ENCODE measurements at places on chromosomes 5 and 9.

- DNase-seq: peak; percentile 4
These were observed 208.6 kb downstream of the EPB41L4A start for GRCh38 chr5:112210430-112211005.

- no peak for DNase-seq
These were observed 72.3 kb downstream of the SLCO4C1 start for GRCh38 chr5:102223542-102224477.

DNA sequence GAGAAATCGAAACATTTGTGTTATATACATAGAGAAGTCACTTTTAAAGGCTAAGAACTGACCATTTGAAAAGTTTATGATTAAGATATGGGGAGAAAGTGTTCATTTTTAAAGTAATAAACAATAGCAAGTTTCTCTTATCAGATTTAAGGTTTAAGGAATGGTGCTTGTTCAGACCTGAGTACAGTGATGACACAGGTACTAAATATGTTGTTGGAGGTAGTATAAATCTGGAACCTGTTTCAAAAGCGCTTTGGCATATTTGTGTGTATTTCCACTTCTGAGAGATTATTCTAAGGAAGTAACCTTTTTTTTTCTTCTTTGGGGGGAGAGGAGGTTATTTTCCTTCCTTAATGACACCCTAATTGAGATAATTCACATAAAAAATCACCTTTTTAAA is 18.4 kb downstream of the CDC42SE2 start:
- no peak for DNase-seq

GRCh38 chr5:91007780-91008402 is 375.2 kb downstream of the ARRDC3 start:
- DNase-seq: no peak

GRCh38 chr5:133933169-133933509 is 35.3 kb downstream of the C5orf15 start:
- no peak for DNase-seq

DNA sequence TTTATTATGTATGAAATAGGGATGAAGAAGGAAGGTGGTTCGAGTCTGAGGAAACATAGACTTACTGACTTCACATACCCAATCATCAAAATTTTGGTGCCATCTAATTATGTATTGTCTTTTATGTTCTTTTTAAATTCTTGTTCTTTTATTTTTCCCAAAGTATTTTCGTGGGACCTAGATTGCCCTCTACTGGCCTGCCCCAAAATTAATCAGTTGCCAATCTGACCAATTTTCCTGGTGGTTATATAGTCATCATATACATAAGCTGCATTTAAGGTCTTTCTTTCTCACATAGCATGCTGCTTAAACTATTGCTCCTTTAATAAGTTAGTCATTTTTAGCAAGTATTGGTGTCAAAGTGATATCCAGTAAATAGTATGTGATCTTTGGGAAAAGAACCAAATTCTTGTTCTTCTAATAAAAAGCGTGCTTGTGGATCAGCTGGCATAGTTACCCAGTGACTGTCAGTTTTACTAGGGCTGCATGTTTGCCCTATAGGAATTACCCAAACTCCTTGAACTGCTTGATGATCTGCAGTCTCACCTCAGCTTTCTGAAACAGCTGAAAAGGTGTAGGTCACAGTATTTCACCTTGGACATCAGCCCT is 223.5 kb downstream of the SH3GL2 start:
- DNase-seq: no peak

- DNase-seq: no peak
These were observed 1.2 kb downstream of the SRFBP1 start for GRCh38 chr5:121962958-121963357.

GRCh38 chr9:25481372-25481771 is 196.9 kb downstream of the TUSC1 start:
- no peak for DNase-seq

- DNase-seq: no peak
These were observed 28.8 kb downstream of the SLC46A2 start for GRCh38 chr9:112861638-112862555.

GRCh38 chr5:176742246-176743105 is 67.9 kb upstream of the UNC5A start:
- no peak for DNase-seq

- DNase-seq: no peak
These were observed 11.0 kb downstream of the SPATA9 start for GRCh38 chr5:95671826-95672225.

GRCh38 chr5:63963926-63964325 is 1.7 kb upstream of the HTR1A start:
- no peak for DNase-seq

- no peak for DNase-seq
These were observed 5.5 kb upstream of the MATR3 start for GRCh38 chr5:139287890-139288635.

DNA sequence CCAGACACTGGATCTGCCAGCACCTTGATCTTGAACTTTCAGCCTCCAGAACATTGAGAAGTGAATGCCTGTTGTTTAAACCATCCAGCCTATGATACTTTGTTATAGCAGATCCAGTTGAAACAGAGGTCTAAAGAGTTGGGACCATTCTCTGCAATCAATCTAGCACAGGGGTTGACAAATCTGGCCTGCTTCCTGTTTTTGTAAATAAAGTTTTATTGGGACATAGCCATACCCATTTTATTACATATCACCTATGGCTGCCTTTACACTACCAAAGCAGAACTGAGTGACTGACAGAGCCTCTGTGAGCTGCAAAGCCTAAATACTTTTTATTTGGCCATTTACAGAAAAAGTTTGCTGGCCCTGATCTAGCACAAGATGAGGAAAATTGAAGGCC is 62.0 kb downstream of the BARX1 start:
- no peak for DNase-seq

GRCh38 chr9:109311286-109311685 is 9.6 kb downstream of the EPB41L4B start:
- DNase-seq: no peak

GRCh38 chr5:41399839-41400238 is 110.6 kb downstream of the PLCXD3 start:
- no peak for DNase-seq

DNA sequence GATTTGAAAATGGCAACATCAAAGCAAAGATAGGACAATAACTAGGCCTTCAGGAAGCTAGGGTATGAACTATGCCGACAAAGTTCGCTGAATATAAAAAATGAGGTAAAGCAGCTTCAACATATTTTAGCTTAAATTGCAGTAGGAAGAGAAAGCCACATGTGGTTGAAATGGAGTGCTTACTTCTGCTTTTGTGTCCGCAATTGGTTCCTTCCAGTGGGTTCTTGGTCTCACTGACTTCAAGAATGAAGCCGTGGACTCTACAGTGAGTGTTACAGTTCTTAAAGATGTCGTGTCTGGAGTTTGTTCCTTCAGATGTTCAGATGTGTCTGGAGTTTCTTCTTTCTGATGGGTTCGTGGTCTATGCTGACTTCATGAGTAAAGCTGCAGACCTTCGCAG is 95.2 kb downstream of the APTX start:
- DNase-seq: no peak

DNA sequence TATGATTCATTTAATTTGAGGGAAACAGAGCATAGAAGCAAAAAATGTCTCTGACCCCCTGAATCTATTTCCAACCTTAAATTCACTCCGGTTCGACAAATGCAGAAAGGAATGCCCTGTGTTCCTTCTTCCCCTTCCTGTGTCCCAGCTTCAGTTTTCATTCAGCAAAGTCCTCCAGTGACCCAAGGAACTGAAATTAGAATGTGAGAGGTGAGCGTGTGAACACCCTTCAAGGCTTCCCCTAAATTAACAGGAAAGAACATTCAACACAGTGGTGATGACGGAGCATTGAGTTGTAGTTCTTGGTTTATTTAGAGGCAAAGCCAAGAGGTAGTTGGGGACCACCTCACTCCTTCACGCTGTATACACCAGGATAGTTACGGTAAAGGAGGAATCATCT is 97.6 kb upstream of the CTSL start:
- no peak for DNase-seq

DNA sequence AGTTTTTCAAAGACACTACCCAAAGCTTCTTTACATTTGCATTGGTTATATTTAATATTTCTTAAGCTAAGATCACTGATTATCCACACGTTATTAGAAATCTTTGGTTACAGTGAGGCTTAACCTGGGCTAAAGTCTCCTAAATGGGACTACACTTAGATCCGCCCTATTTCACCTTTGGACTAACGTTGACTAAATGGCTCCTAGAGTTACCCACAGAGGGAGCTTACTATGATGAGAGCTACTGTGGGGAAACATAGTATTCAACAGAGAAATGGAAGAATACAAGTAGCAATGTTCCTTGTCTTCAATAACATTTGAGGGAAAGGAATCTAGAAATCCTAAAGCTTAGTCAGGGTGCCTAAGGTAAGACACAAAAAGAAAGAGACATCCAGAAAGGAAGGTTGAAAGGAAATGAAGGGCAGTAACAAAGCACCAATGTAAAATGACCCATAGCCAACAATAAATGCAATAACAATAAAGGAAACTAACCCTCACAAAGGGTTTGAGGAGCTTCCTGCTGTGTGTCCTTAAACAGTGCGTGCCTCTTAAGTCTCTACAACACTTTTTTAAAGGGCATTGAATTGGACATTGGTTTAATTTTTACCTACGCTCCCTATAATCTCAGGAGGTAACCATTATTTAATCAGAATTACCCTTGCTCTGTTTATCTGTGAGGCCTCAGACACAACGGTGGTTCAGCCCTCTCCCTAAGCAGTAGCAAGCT is 217.1 kb downstream of the PJA2 start:
- DNase-seq: no peak

DNA sequence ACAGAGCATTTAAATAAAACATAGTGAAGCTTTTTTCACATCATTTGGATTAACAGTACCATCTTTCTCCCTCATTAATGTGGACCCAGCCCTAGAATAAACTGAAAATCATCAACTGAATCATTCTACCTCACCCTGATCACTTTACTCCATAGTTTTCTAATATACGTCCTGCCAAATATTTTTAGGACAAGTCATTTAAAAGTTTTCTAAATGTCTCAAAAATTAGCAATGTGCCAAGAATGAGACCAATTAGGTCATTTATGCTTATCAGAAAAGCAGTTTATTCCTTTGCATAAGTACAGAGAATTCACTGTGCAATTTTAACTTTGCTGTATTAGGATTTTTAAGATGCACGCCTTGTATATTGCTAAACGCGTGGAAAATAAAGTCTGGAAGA is 284.4 kb downstream of the PIK3R1 start:
- DNase-seq: no peak
